Nephron progenitor cell (in vitro differentiated cells): ENCODE measurements at places on chromosomes 13 and 19.

- DNase-seq: no peak
Observed at GRCh38 chr13:91400063-91400399, 1.6 kb downstream of the GPC5 start.

- no peak for DNase-seq
Observed at GRCh38 chr13:106690779-106691178, 122.8 kb upstream of the ARGLU1 start.

DNA sequence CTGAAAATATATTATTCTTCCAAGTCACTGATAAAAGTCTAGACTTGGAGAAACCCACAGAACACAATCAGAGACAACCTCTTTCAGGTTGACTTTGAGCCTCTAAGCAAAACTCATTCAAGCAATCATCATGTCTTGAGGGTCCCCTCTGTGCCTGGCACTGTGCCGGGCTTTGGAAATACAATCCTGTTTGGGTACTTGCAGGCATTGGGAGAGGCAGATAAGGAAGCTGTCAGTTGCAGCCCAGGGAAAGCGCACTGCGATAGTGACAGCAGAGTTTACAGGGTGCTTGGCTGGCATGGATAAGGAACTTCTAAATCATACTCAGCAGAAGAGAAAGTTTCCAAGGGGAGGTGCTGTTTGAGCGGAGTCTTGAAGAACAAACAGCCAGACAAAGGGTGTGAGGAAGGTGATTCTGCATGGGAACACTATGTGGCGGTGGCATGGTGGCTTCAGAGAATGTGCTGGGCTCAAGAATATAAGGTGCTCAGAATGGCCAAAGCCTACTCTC is 9.1 kb downstream of the SERP2 start:
- DNase-seq: no peak

DNA sequence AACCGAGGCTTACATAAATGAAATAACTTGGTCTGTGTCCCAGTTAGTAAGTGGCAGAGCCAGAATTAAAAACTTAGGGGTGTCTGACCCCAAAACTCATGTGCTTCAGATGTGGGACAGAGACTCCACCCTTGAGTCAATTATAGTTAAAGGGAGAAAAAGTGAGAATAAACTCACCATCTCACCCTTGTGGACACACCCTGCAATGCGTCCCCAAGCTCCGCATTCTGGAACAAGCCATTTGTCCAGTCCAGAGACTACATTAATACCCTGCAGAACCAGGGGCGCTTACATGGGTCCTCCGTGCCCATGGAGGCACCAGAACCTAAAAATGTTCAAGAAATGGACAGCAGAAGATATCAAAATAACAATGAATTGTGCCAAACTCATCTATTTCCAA is 207.0 kb upstream of the ZNF507 start:
- no peak for DNase-seq

GRCh38 chr19:4415352-4415751 is 12.9 kb downstream of the CHAF1A start:
- DNase-seq: no peak

- DNase-seq: peak; percentile 97
Observed at GRCh38 chr19:7925171-7925851, 624 bp downstream of the CTXN1 start.

DNA sequence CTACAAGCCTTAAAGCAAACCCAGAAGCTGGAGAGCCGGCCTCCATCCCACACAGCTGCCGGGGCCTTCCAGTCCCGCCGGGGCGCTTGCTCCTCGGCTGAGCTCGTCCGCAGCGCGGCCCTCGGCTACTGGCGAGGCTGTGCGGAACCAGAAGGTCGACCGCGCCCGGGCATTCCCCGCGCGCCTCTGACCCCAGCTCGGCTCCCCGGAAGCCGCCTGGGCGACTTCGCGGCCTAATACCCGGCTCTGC is 863 bp downstream of the ANKRD10 start:
- no peak for DNase-seq

DNA sequence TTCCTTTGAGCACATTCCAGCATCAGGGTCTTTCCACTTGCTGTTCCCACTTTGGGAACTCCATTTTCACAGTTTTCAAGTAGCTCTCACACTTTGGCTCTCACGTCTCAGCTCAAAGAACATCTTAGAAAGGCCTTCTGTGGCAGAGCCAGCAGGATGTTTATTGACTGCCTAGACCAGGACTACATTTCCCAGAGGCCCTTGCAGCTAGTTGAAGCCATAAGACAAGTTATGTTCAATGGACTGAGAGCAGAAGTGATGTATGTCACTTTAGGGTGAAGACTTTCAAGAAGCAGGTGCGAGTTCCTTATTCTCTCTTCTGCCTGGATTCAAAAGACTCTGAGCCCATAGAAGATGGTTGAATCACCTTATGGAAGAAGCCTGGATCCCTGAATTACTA is 4.3 kb upstream of the HAUS5 start:
- DNase-seq: no peak

DNA sequence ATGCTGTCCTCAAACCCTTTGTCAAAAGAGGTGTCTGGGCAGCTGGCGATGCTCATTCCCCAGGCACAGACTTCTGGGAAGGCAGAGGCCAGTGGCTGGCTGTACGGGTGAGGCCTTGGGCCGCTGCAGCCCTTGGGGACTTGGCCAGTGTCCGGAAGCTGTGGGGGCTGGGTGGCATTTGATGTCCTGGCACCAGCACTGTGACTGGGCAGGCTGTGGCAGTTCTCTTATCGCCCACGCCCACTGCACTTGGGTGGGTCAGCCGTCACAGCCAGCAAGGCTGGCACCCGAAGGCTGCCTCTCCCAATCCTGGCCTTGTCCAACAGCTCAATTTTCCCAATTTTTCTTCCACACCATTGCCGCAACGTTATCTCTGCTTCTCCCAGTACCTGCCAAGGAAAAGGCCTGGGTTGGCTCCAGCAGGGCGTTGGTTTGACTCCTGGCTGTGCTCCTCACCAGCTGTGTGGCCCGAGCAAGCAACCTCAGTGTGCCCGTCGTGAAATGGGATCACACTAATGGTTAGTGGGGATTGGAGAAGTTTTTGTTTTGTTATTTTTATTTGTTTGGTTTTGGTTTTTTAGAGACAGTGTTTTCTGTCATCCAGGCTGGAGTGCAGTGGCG is 12.7 kb upstream of the SLC44A2 start:
- no peak for DNase-seq

DNA sequence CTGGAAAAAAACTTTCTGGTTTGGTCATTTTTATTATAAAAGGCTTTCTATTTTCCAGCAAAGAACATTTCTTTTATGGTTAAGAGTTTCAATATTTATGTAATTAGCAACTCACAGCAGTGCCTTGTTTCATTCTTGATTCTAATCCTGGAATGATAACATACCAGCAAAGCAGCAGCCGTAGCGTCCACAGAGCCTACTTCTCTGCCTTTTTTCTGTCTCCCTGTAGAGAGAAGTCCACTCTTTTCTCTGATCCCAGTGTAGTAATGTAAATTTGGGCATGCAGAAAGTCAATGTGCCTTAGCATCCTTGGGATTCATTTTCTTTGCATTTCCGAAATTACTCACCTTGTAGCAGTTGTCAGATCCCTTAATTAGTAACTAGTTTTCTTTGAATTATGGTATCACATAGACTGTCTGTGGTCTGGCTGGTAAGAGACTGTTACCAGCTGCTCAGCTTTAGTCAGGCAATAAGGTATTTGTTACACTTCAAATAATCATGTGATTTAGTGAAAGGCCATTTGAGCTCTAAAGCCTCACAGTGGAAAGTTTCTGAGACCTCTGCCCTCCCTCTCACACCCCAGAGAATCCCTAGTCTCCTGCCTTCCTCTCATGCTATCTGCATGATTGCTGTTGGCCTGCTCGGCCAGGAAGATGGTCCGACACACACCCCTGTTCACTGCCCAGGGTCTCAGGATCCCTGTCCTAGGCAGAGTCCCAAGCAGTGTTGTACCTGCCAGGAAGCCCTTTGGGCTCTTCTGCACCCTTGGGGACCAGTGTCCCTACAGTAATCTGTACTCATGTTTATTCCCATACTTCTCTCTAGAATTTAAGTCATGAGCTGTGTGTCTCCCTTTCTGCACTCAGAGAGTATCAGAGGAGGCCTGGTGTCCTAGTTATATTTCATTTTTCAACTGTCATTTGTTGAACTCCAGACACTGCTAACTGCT is 86.3 kb downstream of the LRCH1 start:
- DNase-seq: peak; percentile 23

DNA sequence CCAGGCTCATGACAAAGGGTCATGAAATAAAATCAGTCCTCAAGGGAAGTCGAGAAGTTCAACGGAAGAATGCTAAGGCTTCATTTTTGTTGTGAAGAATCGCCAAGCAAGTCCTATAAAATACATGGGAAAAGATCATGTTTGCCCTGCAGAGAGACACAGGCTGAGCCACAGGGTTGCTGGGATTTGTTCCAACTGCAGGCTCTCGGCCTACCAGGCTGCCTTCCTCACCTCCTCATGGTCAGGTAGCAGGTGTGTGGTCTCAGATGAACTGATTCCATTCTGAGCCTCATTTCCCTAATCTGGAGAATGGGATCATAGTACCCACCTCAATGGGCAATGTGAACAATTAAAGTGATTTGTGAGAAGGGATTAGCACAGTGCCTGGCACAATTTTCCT is 114.9 kb upstream of the SPATA13 start:
- no peak for DNase-seq

- DNase-seq: no peak
Observed at GRCh38 chr13:43648733-43649132, 138.0 kb downstream of the ENOX1 start.

- DNase-seq: no peak
Observed at GRCh38 chr19:20513189-20513904, 52.2 kb downstream of the ZNF737 start.
